NCI-H1417 treated with DMSO at 0.1 percent for 48 hours (cell line): ENCODE measurements at places on chromosomes 4 and X.

DNA sequence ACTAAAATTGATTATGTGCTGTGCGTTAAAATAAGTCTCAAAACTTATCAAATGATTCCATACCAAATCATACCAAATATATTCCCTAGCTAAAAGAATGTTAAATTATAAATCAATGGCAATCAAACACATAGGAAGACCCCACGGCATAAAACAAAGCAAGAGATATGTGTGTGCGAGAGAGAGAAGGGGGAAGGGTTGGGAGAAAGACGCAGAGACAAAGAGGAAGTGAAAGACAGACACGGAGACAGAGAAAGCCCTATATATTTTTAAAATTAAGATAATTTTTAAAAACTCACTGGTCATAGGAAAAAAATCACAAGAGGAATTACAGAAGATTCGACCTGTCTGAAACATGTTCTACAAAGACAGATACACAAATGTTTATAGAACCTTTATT, 371.4 kb downstream of the NLGN4X start:
- no peak for DNase-seq

DNA sequence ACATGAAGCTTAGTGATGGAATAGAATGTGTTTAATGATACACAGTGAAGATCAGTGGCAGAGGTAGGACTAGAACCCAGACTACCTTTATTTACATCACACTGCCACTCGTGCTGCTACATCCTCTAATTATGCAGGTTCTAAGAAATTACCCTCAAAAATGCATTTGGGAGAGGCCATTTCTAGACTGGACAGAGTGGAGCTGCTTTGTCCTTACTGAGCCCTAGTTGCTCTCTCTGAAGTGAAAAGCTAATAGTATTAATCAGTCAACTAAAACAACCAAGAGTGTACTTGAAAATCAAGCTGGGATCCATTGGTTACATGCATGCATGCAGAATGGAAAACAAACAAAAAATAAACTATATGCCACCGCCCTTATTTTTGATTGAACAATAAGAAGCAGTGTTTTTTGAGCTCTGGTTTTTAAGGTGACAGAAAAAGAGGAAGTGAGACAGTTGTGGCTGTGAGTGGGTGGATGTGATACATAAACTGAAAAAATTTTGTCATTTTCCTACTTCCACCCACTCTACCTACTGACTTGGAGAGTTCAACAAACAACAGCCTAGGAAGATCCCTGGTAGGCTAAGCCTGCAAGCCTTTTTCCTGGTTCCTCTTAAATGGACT, 6.8 kb upstream of the VSIG4 start:
- no peak for DNase-seq

DNA sequence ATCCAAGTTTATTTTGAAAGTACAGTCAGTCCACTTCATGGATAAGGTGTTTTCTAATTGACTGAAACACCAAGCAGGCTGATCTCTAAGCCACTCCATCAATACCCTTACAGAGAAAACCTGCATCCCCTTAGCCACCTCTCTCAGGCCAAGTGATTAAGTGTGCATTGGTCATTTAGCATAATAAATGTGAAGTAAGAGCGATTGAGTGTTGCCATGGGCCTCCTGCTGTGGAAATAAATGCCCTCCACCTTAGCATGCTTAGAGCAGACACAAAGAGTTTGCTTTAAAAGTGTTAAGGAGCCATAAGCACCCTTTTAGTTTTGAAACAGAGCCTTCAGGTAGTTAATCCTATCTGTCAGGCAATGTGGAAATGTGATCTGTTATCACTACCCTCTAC, 386.5 kb downstream of the GPAT3 start:
- DNase-seq: no peak

GRCh38 chr4:8738471-8738931, 133.1 kb downstream of the HMX1 start:
- no peak for DNase-seq

DNA sequence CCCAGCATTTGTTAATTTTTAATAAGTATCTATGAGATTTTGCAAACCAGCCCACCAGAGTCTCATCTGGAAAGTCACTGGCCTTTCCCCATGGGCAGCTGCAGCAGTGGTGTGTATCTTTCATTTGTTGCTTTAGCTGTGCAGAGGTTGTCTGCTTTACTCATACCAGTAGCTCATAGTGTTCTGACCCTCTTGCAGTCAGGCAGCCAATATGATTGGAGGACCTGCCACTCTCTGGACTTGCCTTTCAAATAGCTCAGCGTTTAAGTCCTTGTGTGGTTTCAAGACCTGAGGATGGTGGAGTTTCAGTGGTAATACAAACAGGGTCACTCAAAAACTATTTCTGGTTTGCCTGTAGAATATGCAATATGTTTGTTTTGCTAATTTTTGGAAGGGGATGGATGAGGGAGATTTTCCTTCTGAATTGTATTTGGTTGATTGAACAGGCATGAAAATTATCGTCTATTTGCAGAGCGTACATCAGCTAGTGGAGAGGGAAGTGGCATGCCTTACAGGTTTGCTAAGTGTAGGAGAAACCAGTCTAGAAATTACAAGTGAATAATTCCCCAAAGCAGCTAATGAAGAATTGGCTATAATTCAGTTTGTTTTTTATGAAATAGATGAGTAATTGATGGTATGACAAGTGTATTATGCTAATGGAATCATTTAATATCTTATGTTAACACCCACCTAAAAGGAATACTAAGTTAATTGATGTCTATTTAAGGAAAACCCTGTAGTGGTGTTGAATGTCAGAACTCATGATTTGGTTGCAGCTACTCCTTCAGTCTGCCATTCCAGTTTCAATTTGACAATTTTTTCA, 8.9 kb downstream of the POLA1 start:
- no peak for DNase-seq

- no peak for DNase-seq
Observed at GRCh38 chr4:154739111-154739510, 4.7 kb upstream of the LRAT start.

DNA sequence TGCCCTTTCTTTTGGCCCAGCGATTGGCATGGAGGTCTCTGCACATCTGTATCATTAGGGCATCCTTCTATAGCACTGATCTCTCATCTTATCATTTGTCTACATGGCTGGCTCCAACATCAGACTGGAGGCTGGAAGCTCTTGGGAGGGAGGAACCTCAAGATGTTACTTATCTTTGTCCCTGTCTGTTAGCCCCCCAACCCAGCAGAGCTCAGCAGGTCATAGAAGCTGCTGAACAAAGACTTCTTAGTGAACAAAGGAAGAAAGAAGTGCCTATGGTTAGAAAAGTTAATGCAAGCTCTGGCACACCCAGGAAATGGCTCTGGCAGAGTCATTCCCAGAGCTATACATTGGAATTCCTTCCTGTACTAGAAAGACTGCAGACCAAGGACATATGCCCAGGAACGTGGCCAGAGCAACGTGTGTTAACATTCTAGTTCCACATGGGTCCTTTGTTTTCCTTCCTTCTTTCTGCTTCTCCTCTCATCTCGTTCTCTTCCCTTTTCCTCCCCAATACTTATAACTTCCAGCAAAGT, 74.0 kb downstream of the SEL1L3 start:
- no peak for DNase-seq

GRCh38 chr4:153341575-153342090, 2.9 kb upstream of the MND1 start:
- DNase-seq: no peak

DNA sequence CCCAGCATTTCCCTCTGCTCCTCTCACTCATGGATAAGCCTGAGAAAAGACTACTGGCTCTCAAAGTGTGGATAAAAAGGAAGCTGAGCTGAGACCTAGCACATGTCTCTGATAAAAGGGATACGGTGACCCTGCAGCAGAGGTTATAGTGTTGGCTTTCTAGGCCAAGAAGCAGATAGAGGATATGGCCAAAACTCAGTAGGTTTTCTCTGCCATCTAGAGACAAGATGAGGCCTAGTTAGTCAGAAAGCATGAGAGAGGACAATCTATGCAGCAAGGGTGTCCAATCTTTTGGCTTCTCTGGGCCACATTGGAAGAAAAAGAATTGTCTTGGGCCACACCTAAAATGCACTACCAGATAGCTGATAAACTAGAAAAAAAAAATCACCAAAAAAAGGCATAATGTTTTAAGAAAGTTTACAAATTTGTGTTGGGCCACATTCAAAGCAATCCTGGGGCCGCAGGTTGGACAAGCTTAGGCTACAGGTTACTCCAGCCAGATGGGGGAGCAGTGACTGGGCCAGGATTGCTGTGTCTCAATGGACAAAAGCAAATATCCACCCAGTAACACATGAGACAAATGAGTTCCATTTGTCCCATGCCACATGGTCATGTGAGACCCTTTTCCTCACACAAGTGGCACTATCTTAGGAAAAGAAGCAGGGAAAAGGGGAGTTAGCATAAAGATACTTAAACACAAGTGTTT, 411.4 kb downstream of the INPP4B start:
- DNase-seq: no peak

- DNase-seq: no peak
Observed at GRCh38 chr4:143597276-143597675, 83.8 kb downstream of the SMARCA5 start.

- no peak for DNase-seq
Observed at GRCh38 chrX:16869393-16870094, 618 bp downstream of the RBBP7 start.

DNA sequence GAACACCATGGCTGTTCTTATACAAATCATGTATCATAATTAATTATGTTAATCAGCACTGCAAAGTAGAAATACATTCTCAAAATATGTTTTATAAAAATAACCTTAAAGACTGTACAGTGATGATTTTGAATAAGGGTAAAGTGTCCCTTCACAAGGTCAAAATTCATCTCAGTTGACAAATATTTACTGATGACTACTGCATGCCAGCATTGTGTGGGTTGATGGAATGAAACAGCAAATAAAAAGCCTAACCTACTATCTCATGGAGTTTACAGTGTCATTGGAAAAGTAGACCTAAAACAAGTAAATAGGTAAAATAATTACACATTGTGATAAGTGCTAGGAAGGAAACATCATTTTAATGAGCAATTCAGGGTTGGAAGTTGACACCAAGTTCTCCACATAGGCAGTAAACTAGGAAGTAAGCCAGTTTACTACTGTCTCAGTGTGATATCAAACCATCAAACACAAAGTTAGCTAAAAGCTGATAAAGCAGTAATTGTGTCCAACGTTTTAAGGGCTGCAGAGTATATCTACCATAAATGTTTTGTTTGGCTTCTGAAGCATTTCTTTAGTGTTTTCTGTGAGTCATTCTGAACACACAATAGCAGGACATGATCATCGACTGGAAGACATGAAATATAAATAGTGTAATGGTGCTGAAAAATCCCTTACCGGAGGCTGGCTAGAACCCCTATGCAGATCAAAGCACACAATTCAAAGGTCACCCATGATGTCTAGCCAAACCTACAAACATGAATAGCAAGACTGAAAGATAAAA, 221.8 kb downstream of the DACH2 start:
- DNase-seq: no peak

- no peak for DNase-seq
Observed at GRCh38 chr4:86367577-86367976, 7.7 kb upstream of the MAPK10 start.

- DNase-seq: no peak
Observed at GRCh38 chr4:19230906-19231545, 1020.7 kb upstream of the SLIT2 start.

DNA sequence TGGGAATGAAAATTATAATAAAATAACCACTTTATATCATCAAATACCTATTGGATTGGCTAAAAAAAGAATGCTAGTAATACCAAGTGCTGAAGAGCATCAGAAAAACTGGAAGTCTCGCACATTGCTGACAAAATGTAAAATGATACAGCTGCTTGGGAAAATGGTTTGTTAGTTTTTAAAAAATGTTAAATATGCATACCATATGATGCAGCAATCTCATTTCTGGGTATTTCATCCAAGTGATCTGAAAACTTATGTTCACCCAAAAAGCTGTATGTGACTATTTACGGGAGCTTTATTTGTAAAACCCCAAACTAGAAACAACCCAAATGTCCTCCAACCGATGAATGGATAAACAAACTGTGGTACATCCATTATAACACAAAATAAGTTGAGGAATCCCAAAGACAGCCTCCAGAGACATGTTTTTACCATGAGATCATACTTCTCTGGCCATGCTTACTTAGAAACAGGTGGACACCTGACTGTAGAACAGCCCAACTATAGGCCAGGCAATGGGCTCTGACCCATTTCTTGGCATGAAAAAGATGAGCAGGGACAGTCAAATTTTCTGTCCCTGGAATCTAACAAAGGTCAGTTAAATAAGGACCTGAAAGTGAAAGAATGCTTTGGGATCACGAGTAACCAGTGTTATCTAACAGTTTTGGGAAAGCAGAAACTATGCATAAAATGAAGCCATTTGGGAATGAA, 47.5 kb upstream of the FAM120C start:
- no peak for DNase-seq

- no peak for DNase-seq
Observed at GRCh38 chrX:113059714-113060113, 219.1 kb upstream of the AMOT start.

DNA sequence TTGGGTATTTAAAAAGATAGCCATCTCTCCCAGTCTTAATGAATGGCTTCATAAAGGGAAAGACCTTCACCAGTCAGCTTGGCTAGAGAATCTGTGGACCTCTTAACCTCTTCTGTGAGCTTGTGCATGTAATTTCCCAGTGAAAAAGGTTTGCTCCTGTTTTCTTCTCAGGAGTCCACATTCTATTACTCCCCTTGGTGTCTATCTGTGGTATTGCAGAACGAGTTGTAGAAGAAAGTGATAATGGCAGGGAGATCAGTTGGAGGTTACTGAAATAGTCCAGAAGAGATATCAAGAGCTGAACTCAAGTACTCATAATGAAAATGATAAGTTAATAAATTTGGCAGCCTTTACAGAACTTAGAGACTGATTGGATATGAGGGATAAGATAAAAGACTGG, 16.5 kb upstream of the VAMP7 start:
- no peak for DNase-seq

DNA sequence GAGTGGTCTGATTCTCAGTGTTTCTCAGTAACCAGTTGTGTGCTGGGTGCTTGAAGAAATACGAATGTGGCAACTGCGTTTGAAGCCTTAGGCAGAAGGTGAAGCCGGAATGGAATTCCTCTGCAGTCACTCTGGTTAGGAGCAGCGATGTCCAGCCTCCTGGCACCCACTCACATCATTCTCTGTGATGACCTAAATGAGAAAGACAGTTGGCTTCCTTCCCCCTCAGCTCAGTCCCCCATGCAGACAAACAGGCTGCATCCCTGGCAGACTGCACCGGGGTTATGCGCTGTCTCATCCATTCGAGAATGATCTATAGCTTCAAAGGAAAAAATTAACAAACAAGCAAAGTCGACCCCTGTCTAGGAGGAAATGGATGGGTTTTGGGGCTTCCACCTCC, 170.1 kb upstream of the SCML1 start:
- DNase-seq: no peak

GRCh38 chr4:74544655-74545361, 99.9 kb downstream of the AREG start:
- no peak for DNase-seq

- DNase-seq: no peak
Observed at GRCh38 chr4:182768838-182769237, 148.3 kb downstream of the DCTD start.

DNA sequence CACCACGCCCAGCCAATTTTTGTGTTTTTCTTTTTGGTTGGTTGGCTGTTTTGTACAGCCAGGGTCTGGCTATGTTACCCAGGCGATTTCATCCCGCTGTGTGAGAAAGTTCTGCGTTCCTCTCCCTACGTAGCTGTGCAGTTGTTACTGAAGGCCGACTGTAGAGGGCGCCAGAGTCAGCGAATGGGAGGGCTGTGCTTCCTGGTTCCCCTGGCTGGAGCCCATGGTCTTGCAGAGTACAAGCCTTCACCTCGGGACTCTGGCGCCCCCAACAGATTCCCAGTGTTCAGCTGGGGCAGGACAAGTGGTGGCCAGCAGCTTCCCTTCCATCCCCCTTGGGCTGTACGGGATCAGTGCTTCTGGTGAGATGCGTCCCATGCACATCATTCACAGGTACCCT, 5.6 kb upstream of the CT45A1 start:
- DNase-seq: no peak
